ENCODE measurements at places on chromosomes 16 and 17. TPM values are rescaled to one million over a fixed set of nuclear protein-coding genes. Genes with fewer than 3 reads are reported as not detected.
A peak's percentile ranks its signal among the peaks of the same experiment; 100 is the strongest.

The EDC4 gene
- total RNA-seq, result 81.2 TPM

The KRTAP3-1 gene
- not detected for total RNA-seq

The TMEM219 gene
- total RNA-seq, result 99.4 TPM

DNA sequence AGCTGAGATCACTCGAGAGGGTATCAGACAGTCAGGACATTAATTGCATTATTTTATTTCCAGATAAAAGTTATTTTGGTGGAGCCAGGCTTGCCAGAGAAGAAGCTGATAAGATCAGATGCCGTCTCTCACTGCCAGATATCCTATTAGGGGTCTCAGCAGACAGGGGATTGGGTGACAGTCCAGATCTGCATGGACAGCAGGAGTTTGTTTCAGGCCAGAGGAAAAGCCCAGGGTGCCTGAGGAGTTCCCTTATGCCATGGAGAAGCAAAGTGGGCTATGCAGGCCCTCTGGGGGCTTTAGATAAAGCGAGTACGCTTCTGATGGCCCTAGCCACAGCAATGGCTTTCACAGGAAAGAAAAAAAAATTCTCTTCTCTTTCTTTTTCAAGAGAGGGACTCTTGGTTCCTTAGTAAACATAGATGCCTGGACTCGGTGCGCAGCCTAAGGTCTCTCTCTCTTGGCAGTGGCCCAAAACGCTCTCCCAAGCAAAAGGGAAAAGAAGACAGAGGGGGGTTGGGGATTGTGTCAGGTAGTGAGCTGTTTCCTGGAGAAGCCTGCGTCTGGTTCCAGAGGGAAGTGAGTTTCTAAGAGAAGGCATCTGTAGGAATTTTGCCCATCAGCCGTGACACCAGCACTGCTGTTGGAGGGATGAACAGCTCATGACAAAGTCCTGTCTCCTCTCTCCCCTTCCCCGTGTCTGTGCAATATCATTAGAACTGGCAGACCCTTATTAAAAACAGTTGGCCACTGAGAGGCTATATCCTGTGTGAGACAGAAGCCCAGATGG is 166.3 kb upstream of the FOXF1 start:
- DNase-seq, result peak; percentile 84
- peak overlapping the region; percentile 88 for H3K27ac ChIP-seq
- H3K4me1 ChIP-seq, result peaks cover 43% of the 10 kb centered on the region
- no peaks in the 10 kb centered on the region for H3K27me3 ChIP-seq
- no peaks in the 10 kb centered on the region for H3K36me3 ChIP-seq
- no peak overlapping the region for H3K4me3 ChIP-seq

The LCAT gene
- total RNA-seq, result 44.9 TPM

- no peaks in the 10 kb centered on the region for H3K4me1 ChIP-seq
- no peaks in the 10 kb centered on the region for H3K36me3 ChIP-seq
- no peak overlapping the region for H3K27ac ChIP-seq
- DNase-seq, result no peak
- no peaks in the 10 kb centered on the region for H3K27me3 ChIP-seq
Observed at GRCh38 chr17:437545-437944, 84.9 kb upstream of the RPH3AL start.

- no peak overlapping the region for H3K27ac ChIP-seq
- H3K4me1 ChIP-seq, result peaks cover 27% of the 10 kb centered on the region
- H3K27me3 ChIP-seq, result no peaks in the 10 kb centered on the region
- DNase-seq, result peak; percentile 75
- no peak overlapping the region for H3K4me3 ChIP-seq
Observed at GRCh38 chr17:69050999-69051775, 9.5 kb downstream of the ABCA9 start.

The SRRM2 gene
- 483 TPM for total RNA-seq

The AXIN2 gene
- total RNA-seq, result 3.1 TPM

- H3K4me1 ChIP-seq, result no peaks in the 10 kb centered on the region
- no peak for DNase-seq
- H3K4me3 ChIP-seq, result no peak overlapping the region
- no peak overlapping the region for H3K27ac ChIP-seq
- no peaks in the 10 kb centered on the region for H3K36me3 ChIP-seq
Observed at GRCh38 chr16:17011712-17012111, 459.0 kb downstream of the XYLT1 start.

DNA sequence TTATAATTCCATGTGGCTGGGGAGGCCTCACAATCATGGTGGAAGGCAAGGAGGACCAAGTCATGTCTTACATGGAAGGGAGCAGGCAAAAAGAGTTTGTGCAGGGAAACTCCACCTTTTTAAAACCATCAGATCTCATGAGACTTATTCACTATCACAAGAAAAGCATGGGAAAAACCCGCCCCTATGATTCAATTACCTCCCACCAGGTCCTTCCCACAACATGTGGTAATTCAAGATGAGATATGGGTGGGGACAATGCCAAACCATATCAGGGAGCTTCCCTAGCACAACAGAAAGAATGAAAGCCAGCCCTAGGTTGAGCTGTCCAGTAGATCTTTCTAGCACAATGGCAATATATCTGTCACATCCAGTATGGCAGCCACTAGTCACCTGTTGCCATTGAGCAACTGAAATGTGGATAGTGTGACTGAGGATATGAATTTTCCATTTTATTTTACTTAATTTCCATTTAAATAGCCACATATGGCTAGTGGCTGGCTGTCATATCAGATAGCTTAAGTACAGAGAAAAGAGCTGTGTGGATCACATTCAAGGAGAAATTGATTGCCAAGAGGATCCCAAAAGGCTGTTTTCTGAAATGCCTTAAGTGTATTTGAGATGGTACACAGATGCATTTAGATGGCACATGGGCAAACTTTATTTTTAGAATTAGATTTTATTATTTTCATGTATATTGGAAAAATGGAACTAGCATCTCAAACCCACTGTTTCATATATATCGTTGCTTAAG is 273.0 kb downstream of the GRIN2A start:
- no peak overlapping the region for H3K4me3 ChIP-seq
- no peak for DNase-seq
- no peaks in the 10 kb centered on the region for H3K27me3 ChIP-seq
- no peaks in the 10 kb centered on the region for H3K4me1 ChIP-seq
- no peak overlapping the region for H3K27ac ChIP-seq

The SALL1 gene
- not detected for total RNA-seq

The SPATA32 gene
- total RNA-seq, result not detected

DNA sequence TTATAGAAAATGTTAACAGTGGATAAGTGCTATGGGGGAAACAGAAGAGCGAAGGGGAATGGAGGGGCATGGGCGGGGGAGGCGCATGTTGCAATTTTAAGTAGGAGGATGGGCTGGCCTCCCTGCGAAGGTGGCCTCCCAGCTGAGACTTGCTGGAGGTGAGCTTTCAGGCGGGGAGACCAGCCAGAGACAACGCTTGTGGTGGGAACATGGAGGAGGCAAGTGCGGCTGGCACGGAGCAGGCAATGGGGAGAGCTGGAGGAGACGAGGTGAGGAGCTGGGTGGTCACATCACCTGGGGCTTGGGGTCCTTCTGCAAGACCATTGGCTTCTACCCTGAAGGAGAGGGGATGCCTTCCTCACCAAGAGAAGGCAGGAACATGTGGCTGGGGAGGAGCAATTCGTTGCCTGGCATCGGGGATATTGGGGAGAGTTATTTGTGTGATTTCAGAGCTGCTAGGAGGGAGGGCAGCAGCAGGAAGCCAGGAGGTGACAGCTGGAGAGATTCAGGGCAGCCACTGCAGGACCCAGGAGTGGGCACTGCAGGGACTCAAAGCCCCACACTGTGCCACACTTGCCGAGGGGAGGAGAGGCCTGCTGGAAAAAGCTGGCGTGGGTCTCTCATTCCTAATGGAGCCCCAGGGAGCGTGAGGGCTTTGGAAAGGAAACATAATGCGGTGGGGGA is 34.4 kb downstream of the PMFBP1 start:
- H3K36me3 ChIP-seq, result no peaks in the 10 kb centered on the region
- no peak for DNase-seq
- no peak overlapping the region for H3K27ac ChIP-seq
- H3K4me1 ChIP-seq, result no peaks in the 10 kb centered on the region
- H3K27me3 ChIP-seq, result no peaks in the 10 kb centered on the region

Data from endothelial cell of umbilical vein (primary cell).